ENCODE measurements at places on chromosomes 16 and 17.

GRCh38 chr16:78563905-78564304 is 464.5 kb downstream of the WWOX start:
- no peak for DNase-seq

- DNase-seq: peak; percentile 13
Observed at GRCh38 chr17:78138204-78139060, 7.8 kb upstream of the C17orf99 start.

DNA sequence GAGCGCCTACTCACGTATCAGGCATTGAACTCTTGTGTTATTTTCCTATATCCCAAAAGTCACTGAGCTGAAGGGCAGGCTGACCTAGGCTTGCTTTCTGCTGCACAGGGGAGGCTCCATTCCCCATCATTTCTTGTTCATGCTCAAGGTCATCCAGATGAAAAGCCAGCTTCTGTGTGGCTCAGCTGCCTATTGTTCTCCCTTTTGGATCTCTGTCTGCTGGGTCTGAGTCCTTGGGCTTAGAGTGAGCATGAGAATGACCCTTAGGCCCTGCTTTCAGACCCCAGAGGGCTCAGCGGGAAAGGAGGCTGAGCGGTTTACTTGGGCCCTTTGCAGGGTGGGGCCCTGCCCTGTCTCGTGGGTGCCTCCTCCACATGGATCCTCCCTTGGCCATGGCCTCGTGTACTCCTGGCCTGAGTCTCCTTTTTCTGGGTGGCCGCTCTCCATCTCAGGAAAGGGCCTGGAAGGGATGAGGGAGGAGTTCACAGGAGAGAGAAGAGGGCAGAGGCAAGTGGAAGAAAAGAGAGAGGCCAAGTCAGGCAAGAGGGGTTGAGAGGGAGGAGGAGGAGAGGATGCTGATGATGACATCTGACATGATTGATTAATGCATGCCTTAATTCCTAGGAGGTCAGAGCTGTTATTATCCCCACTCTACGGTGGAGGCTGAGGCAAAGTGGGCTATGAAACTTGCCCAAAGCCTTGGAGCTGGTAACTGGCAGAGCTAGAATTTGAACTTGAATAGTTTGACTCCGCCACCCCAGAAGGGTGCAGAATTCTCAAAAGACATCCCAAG is 19.8 kb upstream of the MAP3K14 start:
- DNase-seq: no peak

DNA sequence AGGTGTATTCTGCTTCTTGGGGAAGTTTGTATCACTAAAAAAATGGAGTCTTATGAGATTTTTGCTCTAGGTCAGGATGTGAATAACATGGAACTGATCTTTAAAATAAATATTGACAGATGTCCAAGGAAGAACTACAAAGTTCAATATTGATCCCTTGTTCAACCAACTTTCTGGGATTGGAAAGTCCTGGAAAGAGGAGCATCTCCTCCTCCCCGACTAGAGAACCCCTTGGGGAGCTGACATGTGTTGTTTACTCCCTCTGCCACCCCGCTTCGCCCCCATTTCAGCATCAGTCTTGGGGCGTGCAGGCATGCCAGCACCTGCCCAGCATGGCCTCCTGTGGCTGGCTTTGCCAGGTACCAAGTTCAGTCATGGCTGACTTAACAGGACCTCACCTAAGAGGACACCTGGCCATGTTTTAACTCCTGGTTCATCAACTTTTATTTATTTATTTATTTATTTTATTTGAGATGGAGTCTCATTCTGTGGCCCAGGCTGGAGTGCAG is 33.8 kb downstream of the PMFBP1 start:
- DNase-seq: no peak

DNA sequence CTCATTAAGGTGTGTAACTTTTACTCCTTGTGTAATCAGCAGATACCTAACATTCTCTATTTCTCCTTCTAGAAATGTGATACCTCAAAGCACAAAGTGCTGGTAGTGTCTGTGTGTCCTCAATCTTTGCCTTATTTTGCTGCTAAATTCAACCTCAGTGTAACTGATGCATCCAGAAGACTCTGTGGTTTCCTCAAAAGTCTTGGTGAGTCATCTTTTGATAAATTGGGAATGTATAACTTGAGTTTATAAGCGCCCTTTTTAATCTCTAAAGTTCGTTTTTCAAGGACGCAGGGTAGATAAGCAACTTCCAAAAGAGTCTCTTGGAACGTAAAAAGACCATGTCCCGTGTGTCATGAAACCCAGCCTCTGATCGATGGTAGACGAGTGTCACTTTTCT is 10.2 kb downstream of the NARF start:
- no peak for DNase-seq

- no peak for DNase-seq
Observed at GRCh38 chr16:22685459-22685830, 128.5 kb upstream of the HS3ST2 start.

- no peak for DNase-seq
Observed at GRCh38 chr16:64996641-64997040, 125.2 kb downstream of the CDH11 start.

- no peak for DNase-seq
Observed at GRCh38 chr17:47785538-47786123, 36.0 kb downstream of the OSBPL7 start.

DNA sequence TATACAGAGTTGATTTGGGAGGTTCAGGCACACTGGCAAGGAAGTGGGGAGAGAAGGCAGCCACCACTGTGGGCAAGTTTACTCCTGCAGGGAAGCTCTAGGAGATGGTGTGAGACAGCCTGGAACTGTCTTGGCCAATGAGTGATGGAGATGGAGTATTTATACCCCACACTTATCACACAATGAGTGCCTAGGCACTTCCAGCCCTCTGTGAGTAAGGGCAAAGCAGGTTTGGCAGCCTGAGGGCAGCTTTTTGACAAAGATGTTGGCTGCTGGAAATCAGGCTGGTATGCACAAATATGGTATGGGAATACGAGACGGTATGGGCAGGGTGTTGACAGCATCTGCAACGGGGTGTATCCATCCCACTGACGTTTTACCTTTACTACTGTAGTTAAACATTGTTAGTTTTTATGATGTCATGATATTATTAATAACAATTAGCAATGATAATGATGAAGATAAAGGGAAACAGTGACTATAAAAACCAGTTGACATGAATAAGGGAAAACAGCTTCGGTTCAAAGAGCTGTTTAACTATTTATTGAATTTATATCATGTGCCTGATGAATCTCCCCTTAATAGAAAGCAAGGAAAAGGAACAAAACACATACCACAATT is 149.9 kb downstream of the CDK5R1 start:
- DNase-seq: no peak

DNA sequence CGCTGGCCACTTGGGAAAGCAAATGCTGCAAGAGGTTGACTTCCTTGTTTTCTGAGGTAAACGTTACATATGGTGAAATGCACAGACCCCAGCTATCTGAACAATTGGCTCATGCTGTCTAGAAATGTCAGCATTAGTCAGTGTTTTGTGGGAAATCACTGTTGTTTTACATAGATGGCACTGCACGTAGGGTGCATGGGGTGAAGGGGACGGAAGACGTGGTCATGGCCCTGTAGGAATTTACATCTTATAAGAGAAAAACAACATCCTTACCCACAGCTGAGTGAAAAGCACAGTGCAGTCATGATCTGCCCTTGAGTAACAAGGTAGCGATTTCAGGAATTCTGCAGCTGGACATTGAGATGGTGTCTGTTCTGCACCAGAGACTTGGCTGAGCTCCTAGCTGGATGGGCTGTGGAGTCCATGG is 15.2 kb downstream of the RPTOR start:
- DNase-seq: no peak

DNA sequence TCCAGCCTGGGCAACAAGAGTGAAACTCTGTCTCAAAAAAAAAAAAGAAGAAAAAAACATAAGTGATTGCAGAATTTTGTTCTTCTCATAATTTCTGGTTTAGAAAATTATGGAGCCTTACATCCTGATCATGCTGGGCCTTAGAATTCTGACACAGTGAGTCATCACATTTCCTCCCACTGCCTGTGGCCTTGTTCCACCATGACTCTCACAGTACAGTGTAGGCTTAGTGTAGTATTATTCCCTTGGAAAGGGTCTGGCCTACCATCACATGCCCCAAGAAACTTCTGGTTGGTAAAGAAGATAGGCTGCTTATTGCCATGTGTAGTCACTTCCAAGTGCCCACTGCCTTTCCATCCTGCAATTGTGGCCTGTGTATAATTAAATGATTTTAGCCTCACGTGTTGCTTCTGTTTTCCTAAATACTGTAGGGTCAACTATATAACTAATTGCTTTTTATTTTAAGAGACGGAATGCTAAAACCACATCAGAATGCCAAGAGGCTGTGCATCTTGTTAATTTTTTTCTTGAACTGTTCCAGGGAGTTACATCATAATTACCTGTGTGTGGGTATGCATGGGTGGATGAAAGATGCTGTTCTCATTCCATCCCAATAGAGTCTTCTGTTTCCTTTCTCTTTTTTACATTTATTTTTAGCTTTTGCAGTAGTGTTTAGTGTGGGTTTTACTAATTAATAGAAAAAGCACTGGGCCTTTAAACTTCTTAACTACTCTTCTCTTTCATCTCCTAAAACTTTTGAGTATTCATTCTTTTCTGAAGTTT is 25.9 kb downstream of the OGFOD1 start:
- DNase-seq: no peak

GRCh38 chr16:26863931-26864330 is 202.8 kb upstream of the C16orf82 start:
- no peak for DNase-seq

DNA sequence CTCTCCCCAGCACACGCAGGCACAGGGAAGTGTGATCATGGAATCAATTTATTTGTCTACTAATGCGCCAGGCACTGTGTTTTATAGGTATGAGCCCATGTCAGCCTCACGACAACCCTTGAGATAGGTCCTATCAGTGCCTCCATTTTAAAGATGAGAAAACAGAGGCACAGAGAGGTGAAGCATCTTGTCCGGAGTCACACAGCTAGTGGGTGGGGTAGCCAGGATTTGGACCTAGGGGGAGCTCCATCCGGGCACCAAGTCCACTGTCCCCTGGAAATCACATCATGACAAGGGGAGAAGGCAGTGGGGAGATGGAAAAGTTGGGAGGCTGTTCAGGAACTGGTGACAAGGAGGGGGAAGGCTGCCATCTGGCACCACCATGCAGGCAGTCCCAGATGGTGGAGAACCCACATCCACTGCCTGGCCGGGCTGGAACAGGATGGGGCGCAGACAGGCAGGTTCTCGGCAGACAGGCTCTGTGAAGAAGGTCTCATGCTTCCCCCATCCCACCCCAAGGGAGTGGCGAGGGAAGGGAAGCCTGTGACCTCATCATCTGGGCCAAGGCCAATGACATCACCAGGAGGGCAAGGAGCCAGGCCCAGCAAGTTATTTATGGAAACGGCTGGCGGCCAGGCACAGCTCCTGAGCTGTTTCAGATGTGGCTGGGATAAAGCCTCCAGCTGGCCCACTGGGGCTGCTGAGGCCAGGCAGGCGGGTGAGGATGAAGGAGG is 126.0 kb upstream of the SDK2 start:
- peak; percentile 97 for DNase-seq

- DNase-seq: no peak
Observed at GRCh38 chr16:799111-799947, 1.2 kb downstream of the GNG13 start.

DNA sequence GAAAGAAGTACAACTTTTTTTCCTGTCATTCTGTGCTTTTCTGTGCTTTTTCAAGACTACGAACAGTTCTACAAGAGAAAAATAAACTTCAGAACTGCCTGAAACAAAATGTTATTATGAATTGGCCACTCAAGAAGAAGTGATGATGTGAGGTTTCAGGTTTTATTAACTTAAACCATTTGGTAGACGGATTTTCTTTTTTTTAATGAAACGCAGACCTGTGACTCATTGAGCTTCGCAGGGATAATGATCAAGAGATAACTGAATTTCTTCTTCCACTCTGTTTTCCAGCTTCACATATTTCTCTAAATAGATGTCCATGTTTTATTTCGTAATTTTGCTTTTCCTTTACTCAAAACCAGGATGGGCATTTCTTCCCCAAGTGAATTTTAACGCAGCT is 32.7 kb downstream of the AIPL1 start:
- DNase-seq: no peak

- no peak for DNase-seq
Observed at GRCh38 chr17:15973016-15973415, 26.5 kb downstream of the ZSWIM7 start.

- no peak for DNase-seq
Observed at GRCh38 chr17:77185137-77185536, 44.4 kb downstream of the SEC14L1 start.

DNA sequence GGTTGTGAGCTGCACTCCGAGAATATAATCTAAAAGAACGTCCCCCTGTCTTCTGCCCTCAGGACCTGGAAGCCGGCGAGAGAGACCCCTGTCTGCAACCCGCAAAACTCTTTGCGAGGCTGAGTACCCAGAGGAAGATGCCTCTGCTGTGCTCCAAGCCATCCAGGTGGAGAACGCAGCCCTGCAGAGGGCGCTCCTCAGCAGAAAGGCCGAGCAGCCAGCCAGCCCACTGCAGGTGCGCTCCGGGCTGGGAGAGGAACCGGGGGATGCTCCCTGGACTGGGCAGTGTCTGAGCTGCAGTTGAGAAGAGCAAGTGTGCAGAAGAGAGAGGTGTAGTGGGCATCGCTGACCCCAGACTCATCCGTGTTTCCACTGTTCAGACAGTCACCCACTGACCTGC is 148.3 kb downstream of the KATNIP start:
- DNase-seq: peak; percentile 46

GRCh38 chr17:39553341-39553945 is 54.3 kb downstream of the NEUROD2 start:
- DNase-seq: no peak

GRCh38 chr16:12881740-12882139 is 19.7 kb upstream of the SHISA9 start:
- DNase-seq: no peak

DNA sequence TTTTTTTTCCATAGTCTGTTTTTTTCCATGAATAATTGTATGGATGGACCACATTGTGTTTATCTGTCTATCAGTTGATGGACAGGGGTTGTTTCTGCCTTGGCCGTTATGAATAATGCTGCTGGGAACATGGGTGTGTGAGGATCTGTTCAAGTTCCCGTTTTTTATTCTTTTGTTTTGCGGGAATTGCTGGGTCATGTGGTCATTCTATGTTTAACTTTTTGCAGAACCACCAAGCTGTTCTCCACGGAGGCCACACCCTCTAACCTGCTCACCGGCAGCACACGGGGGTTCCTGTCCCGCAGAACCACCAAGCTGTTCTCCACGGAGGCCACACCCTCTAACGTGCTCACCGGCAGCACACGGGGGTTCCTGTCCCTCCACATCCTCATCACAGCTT is 5.9 kb upstream of the MSLN start:
- no peak for DNase-seq

DNA sequence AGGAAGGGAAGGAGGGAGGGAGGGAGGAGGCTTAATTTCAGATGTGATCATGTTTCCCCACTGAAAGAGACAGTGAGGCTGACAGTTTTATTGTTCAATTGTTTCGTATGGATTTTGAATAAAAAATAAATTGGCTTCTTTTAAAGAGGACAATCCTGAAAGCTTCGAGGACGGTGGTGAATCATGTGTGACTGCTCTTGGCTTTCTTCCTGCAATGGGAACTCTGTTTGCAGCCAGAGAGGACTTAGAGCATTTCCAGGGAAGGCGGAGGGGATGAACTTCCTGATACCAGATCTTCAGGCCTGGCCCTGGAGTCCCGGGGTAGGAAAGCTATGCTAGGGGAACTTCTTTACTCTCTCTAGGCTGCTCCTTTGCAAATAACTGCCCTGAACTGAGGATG is 72.8 kb upstream of the C16orf82 start:
- DNase-seq: no peak

GRCh38 chr16:68715471-68715870 is 21.6 kb upstream of the CDH1 start:
- DNase-seq: no peak

GRCh38 chr16:2535625-2536013 is 2.2 kb upstream of the PDPK1 start:
- DNase-seq: no peak

All from BE2C (cell line).